NCI-H748 treated with DMSO at 0.1 percent for 48 hours (cell line): ENCODE measurements at places on chromosomes 13 and 19.

- DNase-seq = no peak
These were observed 247.5 kb upstream of the TSHZ3 start for GRCh38 chr19:31596751-31597150.

GRCh38 chr13:39631307-39631706 is 24.2 kb upstream of the COG6 start:
- DNase-seq = no peak

- DNase-seq = no peak
These were observed 26.2 kb upstream of the ZNF254 start for GRCh38 chr19:24060687-24061356.

- DNase-seq = no peak
These were observed 10.3 kb downstream of the EHD2 start for GRCh38 chr19:47723581-47723940.

DNA sequence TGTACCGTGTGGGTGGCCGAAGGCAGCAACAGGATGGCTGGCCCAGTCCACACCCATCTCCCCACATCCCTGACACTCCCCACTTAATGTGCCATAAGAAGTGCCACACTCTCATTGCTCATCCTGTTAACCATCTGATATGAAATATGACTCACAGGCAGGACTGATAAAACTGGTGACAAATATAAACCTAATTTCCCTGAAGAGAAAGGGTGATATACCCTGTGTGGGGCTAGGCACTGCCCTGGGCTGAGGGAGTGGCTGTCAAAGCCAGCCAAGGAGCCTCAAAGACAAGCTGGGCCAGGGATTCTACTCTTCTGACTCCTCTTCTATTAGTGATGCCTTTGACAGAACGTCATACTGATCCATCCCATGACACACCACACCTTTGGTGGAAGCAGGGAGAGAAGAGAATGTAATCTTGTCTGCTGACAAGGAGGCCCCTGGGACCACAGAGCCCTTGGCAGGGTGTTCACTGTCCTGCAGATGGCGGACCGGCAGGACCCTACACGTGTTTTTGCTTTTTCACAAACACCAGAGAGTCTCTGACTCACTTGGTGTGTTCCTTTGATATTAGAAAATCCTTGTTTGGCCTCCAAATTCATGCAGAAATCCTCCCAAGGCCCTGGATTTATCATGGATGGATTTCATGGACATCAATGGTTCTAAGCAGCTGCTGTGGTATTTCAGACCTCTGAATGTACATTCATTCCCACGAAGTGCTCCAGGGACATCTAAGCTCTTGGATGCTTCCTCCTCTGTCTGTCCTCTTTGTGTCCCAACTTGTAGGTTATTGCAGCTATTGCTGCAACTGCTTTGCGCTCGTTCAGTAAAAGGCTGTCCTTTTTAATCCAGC is 98.0 kb upstream of the WASF3 start:
- DNase-seq = no peak

- DNase-seq = no peak
These were observed 208.7 kb upstream of the OBI1 start for GRCh38 chr13:78867655-78868054.

GRCh38 chr19:14425696-14426138 is 6.6 kb upstream of the DDX39A start:
- DNase-seq = no peak

- no peak for DNase-seq
These were observed 1.2 kb upstream of the CCDC124 start for GRCh38 chr19:17931532-17932191.

GRCh38 chr13:76331943-76332712 is 554.1 kb downstream of the KCTD12 start:
- no peak for DNase-seq

- DNase-seq = no peak
These were observed 204.5 kb downstream of the POU4F1 start for GRCh38 chr13:78398743-78399410.

DNA sequence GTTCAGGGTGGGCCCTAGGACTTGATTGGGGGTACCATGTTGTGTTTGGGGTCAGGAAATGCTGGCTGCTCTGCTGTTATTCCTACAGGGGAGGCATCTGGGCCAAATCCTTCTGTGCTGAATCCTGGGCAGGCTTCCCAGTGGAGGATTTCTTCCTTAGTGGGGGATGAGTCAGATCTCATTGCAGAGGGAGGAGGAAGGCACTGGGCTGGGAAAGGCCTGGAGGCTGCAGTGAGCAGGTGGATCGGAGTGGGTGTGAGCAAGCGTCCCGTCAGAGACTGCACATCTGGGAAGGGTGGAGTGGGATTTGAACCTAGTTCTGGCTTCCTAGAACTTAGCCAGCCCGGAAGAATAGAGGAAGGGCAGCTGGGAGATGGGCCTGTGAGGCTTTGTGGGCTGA is 11.5 kb downstream of the CCDC124 start:
- no peak for DNase-seq

DNA sequence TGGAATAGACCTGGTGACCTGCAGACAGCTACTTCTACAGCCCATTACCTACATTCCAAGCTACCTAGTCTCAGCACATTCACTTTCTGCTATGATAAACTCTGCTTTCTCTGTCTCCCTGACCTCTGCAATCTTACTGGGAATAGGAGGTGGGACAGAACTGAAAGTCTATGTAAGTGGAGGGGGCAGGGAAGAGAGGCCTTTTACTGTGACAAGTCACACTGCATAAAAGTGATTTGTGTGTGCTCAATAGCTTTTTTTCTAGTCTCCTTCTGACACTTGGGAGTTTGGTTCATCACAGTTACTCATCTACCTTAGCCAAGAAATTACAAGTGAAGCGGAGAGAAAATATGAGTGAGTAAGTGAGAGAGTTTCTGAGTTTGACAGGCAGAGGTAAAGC is 322.4 kb downstream of the OLFM4 start:
- DNase-seq = no peak

DNA sequence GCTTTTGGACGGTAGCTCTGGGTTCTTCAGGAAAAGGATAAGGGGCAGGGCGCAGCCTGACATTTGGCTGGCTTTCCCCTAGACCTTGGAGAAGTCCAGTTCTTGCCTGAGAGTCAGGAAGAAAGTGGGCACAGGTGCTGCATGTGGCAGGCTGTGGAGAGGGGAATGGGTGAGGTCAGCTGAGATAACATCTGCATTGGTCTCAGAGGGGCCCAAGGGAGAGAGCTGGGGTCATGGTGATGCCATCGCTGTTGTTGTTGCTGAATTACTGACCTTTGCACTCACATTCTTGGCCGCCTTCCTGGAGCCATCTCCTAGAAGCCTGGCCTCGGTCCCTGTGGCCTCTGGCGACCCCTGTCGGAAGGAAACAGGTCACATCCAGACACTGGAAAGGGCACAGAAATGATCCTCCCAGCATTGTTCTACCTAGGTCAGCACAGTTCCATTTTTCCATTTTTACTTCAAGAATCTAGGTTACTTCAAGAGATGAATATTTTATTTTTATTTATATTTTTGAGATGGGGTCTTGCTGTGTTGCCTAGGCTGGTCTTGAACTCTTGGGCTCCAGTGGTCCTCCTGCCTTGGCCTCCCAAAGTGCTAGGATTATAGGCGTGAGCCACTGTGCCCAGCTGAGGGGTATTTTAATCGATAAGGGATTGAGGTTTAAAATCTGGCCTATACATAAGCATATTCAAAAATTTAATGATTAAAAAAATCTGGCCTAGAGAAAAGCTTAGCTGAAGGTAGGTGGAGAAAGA is 6.5 kb upstream of the LIPE start:
- peak; percentile 55 for DNase-seq

GRCh38 chr13:42409551-42409950 is 137.6 kb downstream of the AKAP11 start:
- DNase-seq = no peak

GRCh38 chr13:106314417-106314816 is 221.0 kb downstream of the EFNB2 start:
- DNase-seq = no peak

- no peak for DNase-seq
These were observed 704.3 kb downstream of the UQCRFS1 start for GRCh38 chr19:28508666-28509065.
